T-cell (primary cell): ENCODE measurements at places on chromosomes 11 and 22.
A peak's percentile ranks its signal among the peaks of the same experiment; 100 is the strongest.

DNA sequence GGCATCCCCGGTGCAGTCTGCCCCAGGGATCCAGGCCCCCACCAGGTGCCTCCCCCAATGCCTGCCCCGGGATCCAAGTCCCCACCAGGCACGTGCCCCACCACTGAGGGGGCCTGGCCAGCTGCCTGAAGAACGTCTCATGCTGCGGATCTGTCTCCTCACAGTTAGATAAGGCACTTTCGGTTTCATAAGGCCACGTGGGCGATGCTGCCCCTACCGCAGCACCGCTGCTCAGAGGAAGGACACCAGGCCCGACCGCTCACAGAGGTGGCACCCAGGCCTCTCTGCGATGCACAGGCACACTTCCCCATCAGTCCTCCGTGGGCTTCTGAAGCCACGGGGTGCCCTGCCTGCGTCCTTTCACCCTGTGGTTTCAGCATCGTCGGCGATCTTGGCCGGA lies 68.1 kb upstream of the BID start:
- peaks cover 19% of the 10 kb centered on the region for H3K4me1 ChIP-seq
- H3K36me3 ChIP-seq: no peaks in the 10 kb centered on the region
- H3K4me3 ChIP-seq: peak overlapping the region; percentile 17
- DNase-seq: no peak
- peak overlapping the region; percentile 61 for H3K27ac ChIP-seq

- no peaks in the 10 kb centered on the region for H3K4me1 ChIP-seq
- no peaks in the 10 kb centered on the region for H3K27me3 ChIP-seq
- DNase-seq: no peak
- no peak overlapping the region for H3K4me3 ChIP-seq
- no peak overlapping the region for H3K27ac ChIP-seq
- H3K36me3 ChIP-seq: no peaks in the 10 kb centered on the region
Measured at GRCh38 chr11:44088377-44088776, 7.1 kb upstream of the EXT2 start.

- H3K4me3 ChIP-seq: no peak overlapping the region
- no peak overlapping the region for H3K27ac ChIP-seq
- no peak for DNase-seq
- H3K4me1 ChIP-seq: no peaks in the 10 kb centered on the region
Measured at GRCh38 chr11:8757047-8757446, 74.5 kb downstream of the RPL27A start.

GRCh38 chr22:25021976-25022711 lies 69.6 kb downstream of the KIAA1671 start:
- H3K27me3 ChIP-seq: no peaks in the 10 kb centered on the region
- DNase-seq: no peak
- H3K36me3 ChIP-seq: no peaks in the 10 kb centered on the region
- no peak overlapping the region for H3K4me3 ChIP-seq

DNA sequence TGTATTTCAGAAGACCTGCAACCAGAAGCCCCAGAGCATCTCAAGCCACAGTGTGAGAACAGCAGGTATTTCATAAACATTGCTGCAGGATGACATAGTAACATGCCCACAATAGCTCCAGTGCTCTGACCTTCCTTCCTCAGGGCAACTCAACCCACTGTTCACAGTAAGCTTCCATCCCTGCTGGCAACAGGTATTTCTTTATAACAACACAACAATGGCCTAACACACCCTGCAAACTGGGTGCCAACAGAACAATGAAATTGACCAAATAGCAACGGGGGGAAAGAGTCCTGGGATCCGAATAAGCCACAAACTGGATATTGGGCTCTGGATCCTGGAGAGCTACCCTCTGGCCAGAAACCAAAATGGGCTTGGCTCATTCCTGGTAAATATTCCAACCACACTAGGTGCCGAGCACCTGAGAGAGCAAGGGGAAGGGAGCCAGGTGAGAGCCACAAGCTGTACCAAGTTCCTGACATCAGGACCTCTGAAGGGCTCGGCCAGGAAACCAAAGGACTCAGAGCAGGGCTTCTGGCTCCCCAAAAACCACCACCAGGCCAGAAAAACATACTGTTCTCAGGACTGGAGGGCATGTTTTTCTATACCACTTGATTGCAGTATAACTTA lies 99.5 kb downstream of the MICAL3 start:
- no peaks in the 10 kb centered on the region for H3K27me3 ChIP-seq
- H3K27ac ChIP-seq: no peak overlapping the region
- H3K4me3 ChIP-seq: no peak overlapping the region
- DNase-seq: no peak
- no peaks in the 10 kb centered on the region for H3K4me1 ChIP-seq

DNA sequence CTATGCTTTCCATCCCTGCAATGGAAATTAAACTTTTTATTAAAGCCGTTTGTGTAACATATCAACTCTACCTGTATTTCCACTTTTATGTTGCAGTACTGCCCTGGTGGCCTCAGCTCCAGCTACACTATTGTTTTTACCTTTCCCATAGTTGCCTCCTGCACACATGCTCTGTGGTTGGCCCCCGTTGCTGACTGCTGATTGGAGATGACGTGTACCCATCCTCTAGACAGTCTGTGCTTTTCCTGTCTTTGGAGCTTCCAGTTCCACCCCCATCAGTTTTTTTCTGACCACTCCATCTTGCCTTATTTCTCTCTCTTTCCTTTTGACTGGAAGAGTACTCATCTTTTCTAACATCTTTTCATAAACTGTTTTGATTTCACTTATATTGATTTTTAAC lies 123.8 kb downstream of the TEAD1 start:
- DNase-seq: no peak
- no peaks in the 10 kb centered on the region for H3K4me1 ChIP-seq
- H3K27me3 ChIP-seq: peaks cover 6% of the 10 kb centered on the region
- H3K27ac ChIP-seq: no peak overlapping the region
- H3K36me3 ChIP-seq: no peaks in the 10 kb centered on the region

GRCh38 chr11:96990914-96991313 lies 601.1 kb downstream of the JRKL start:
- no peaks in the 10 kb centered on the region for H3K27me3 ChIP-seq
- DNase-seq: no peak
- no peaks in the 10 kb centered on the region for H3K36me3 ChIP-seq
- H3K27ac ChIP-seq: no peak overlapping the region
